CD4-positive, CD25-positive, alpha-beta regulatory T cell (primary cell): ENCODE measurements at places on chromosomes 4 and X. TPM values are rescaled to one million over a fixed set of nuclear protein-coding genes. Genes with fewer than 3 reads are reported as not detected.

GRCh38 chr4:87092389-87093141 lies 127.9 kb downstream of the KLHL8 start:
- no peak for DNase-seq

- no peak for DNase-seq
These were observed 9.5 kb downstream of the RBPJ start for GRCh38 chr4:26330186-26330787.

DNA sequence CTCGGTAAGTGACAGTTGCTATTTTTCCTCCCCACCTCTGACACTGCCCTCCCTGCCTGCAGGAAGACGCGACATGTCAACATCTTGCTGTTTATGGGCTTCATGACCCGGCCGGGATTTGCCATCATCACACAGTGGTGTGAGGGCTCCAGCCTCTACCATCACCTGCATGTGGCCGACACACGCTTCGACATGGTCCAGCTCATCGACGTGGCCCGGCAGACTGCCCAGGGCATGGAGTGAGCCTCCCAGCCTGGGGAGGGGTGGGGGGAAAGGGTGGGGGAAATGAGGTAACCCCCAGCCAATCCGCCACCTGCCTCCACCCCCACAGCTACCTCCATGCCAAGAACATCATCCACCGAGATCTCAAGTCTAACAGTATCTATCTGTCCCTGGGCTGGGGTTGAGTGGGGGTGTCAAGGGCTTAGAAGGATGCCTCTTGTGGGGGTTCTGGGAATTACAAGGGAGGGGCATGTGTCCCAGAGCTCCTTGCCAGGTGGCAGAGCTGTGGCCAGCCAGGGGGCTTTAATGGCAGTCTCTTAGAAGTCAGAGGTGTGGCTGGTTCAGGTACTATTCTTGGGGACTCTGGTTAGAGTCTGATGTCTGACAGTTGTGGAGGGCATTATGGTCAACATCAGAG lies 7.8 kb downstream of the ARAF start:
- peak; percentile 34 for DNase-seq

- no peak for DNase-seq
These were observed 125.2 kb downstream of the ELOVL6 start for GRCh38 chr4:110073053-110073845.

GRCh38 chr4:118797558-118798142 lies 38.3 kb downstream of the SEC24D start:
- no peak for DNase-seq

KDM5C gene
- 34.8 TPM for polyA plus RNA-seq

GRCh38 chr4:100913685-100914084 lies 395.9 kb upstream of the EMCN start:
- no peak for DNase-seq

DNA sequence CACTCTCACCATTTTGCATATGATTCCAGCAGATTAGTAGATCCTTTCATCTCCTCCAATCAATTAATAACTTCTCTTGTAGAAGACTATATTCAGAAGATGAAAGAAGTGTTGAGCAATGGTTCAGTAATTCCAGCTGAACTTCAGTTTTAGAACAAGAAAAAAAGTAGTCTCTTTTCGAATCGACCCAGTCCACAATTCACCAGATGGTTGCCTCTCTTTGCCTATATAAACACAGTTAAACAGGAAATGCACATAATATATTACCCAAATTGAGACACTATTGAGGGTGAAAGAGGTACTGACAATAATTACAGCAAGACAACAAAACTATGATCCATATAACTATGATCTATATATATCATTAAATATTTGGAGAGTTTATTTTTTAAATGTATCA lies 16.8 kb upstream of the FAM241A start:
- no peak for DNase-seq

DNA sequence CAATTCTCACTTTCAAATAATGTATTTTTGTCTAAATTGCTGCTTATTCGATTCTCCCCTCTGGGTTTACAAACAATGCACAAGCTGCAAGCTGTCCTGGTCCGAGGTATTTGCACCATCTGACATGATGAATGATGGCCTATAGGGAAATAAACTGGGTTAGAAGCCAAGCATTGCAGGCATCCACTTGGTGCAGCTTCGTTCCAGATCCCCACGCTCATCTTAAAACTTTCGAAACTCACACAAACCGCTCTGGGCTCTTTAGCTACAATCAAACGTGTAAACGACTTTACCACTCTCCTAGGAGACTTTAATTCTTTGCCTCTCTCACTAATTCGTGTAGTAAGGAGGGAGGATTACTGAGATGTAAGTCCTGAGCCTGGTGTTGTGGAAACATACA lies 19.0 kb downstream of the PHKA2 start:
- no peak for DNase-seq

- DNase-seq = peak; percentile 46
These were observed 1.2 kb downstream of the BCOR start for GRCh38 chrX:40096395-40097091.

GRCh38 chrX:69361311-69361845 lies 142.7 kb upstream of the NALF2 start:
- DNase-seq = no peak

- DNase-seq = no peak
These were observed 911.2 kb downstream of the FSTL5 start for GRCh38 chr4:161252520-161253141.

DNA sequence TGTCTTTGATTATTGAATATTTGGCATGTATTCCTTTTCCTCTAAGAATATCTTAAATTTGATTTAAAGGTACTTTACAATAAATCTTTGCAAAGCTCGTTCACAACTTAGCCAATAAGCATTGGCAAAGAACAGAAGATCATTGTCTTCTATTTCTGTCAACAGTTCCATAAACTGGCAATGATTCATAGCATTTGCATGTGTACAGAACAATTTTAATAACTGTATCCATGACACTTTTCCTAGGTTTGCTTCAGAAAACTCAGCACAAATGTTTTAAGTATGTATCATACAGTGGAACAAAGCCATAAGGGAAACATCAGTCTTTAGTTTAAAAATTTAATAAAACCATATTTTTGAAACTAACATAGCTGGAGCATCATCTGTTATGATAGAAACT lies 462.7 kb upstream of the RPS6KA3 start:
- DNase-seq = no peak

GRCh38 chr4:113837397-113837796 lies 75.9 kb upstream of the CAMK2D start:
- no peak for DNase-seq

- DNase-seq = peak; percentile 8
These were observed 177.9 kb downstream of the CBR4 start for GRCh38 chr4:168831919-168832762.

DNA sequence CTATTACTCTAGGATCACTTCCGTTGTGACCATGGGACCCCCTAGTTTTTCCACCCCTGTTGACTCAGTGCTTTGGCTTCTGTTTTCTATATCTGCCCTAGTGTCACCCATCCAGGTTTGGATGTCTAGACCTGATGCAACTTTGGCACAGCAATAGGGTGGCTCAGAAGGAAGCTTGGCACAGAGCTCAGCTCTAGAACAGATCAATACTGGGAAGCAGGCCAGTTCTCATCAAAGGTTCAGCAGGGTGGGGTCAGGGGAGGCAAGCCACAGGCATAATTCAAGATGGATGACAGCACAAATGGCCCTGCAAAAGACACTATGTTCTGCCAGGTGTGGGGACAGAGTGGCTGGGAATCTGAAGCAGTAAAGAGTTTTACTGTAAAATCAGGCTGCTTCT lies 74.2 kb upstream of the EGFL6 start:
- DNase-seq = no peak

GRCh38 chrX:139823806-139824205 lies 109.0 kb downstream of the ATP11C start:
- no peak for DNase-seq

- no peak for DNase-seq
These were observed 172.5 kb upstream of the GATB start for GRCh38 chr4:151933122-151933827.

DNA sequence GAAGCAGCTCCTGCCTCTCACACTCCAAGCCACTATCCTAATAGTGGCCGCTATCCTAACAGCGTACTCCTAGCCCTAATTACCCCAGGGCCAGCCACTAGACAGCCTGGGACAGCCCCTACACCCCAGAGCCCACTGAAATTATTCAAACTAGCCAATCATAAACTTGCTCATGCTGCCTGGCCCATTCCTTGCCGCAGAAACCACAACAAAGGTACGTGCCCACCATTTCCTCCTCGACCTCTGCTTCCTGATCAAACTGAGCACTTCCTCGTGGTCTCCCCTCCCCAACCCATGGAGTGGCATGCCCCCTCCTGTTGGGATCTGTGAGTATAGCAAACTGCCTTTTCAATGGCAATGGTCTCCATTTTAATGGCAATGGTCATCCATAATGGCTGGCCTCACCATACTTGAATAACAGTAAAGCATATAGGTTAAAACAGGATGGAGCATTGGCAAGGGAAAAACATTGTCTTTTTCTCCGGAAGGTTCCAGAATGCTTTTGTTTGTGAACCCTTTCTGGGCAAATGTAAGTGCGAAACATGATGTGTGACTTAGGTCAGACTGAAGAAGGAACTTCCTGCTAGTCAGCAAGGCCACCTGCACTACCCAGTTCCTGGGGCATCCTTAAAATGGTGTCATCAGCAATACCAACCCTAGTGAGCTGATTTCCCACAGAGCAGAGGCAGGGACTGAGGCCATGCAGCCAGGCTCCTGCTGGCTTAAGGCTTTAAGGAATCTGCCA lies 107.1 kb upstream of the ATP6AP2 start:
- DNase-seq = no peak

TEX13B gene
- not detected for polyA plus RNA-seq
